ENCODE measurements at places on chromosomes 4 and X.

GRCh38 chrX:24696294-24696693 lies 2.6 kb downstream of the POLA1 start:
- no peak for DNase-seq

DNA sequence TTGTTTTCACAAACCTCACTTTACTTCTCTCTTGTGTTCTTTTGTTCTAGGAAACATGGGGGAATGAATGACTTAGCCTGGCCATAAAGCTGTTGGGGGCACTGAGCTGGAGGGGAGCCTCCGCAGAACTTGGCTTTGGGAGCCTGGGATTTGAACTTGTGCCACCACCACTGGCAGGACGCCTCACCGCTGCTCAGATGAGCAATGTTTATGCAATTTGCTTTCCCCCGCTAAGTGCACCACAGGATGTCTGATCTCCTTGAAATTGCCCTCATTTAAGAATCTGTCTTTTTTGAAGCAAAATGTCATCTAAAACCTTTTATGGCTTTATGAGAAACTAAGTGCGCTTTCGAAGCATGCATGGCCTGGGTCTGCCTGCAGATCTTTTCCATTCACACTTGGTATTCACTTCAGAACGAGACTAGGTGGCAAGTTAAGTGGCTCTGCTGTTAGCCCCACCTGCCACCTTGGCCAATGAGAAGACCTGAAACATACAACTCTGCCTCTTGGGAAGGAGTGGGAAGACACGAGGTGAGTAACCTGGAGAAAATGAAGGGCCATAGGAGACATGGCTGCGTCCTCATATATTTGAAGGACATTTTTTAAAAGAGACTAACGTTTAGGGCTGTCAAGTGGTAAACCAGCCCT lies 119.3 kb downstream of the LDB2 start:
- DNase-seq = no peak

- DNase-seq = no peak
Observed at GRCh38 chr4:13306356-13306755, 177.8 kb downstream of the RAB28 start.

- DNase-seq = no peak
Observed at GRCh38 chrX:112901869-112902725, 61.5 kb upstream of the AMOT start.

DNA sequence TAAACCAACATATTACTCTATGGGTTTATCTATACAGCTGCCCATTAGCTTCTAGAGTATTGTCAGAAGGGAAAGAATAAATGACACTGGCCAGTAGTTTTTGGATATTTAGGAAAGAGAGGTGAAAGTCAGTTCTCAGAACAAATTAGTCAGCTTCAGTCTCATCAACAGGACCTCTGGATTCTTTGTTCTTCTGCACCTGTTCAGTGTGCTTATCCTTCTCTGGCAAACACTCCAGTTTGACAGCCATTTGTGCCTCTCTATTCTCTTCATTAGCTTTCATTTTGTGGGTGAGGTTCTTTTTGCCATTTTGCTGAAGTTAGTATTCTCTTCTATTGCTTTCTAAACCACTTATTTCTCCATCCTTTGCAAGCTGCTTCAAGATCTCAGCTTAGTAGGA lies 107.0 kb downstream of the PCDH18 start:
- DNase-seq = no peak

DNA sequence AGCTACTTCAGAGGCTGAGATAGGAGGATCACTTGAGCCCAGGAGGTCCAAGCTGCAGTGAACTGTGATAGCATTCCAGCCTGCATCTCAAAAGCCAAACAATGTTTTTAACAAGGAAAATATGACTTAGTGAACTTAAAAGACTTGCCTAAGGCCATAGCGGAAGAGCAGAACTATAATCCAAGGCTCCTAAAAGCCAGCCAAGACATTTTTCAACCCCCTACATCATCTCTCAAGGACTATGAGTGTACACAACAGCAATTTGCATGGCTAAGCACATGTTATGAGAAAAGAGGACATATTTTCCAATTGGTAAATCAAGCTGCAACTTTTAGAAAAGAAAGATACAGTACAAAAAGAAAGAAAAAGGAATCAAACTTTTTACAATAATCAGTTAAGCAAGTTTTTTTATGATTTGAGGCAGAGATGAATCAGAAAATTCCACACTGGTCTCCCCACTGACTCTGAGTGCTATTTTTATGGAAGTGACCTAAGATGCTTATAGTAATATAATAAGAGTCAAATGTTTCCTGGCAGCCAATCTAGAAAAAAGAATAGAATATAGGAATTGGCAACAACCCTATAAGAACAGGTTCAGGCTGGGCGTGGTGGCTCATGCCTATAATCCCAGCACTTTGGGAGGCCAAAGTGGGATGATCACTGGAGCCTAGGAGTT lies 9.8 kb upstream of the ACOT9 start:
- DNase-seq = no peak

GRCh38 chr4:166301266-166301665 lies 428.2 kb downstream of the TLL1 start:
- no peak for DNase-seq

- DNase-seq = no peak
Observed at GRCh38 chr4:67125636-67126514, 419.4 kb downstream of the CENPC start.

GRCh38 chr4:174526731-174527130 lies 4.4 kb upstream of the HPGD start:
- no peak for DNase-seq

GRCh38 chrX:123830309-123830708 lies 29.5 kb upstream of the XIAP start:
- no peak for DNase-seq

- DNase-seq = no peak
Observed at GRCh38 chrX:11328134-11328533, 34.9 kb downstream of the AMELX start.

DNA sequence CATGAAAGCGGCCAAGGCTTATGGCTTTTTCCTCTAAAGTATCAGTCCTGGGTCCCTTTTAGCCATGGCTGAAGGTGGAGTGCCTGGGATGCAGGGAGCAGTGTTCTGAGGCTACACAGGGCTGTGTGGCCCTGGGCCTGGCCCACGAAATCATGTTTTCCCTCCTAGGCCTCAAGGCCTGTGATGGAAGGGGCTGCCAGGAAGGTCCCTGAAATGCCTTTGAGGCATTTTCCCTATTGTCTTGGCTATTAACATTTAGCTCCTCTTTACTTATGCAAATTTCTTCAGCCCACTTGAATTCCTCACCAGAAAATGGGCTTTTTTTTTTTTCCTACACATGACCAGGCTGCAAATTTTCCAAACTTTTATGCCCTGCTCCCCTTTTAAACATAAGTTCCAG lies 657.0 kb downstream of the DACH2 start:
- DNase-seq = no peak

DNA sequence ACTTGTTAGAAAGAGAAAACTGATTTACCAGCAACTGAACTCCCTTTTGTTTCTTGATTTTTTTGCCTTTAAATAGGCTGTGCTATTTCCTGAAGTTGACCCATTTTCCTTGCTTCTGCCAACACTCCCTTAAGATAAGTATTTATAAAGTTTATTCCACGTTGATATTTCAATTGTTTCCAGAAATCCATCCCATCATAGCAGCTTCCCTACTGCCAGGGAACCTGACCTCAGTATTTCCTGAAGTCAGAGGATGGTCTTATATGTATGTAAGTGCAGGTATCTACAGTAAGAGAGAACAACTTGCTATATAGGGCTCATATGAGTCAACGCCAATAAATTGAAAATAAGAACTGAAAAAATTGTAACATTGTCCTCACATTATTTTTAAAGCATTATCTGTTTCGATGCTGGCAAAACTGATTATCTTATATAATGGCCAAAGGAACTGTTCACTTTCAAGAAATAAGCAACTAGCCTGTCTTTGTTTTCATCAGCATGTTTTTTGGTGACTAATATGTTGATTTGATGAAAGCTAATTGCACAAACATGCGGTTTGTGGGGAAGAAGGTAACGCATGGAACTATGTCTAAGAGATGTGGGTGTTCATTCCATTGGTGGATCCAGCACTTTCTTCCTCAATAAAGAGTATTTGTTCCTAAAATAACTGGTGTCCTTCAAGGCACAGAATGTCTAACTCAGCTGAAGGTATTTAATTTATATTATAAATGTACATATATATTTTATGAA lies 4.7 kb downstream of the LIMCH1 start:
- no peak for DNase-seq

DNA sequence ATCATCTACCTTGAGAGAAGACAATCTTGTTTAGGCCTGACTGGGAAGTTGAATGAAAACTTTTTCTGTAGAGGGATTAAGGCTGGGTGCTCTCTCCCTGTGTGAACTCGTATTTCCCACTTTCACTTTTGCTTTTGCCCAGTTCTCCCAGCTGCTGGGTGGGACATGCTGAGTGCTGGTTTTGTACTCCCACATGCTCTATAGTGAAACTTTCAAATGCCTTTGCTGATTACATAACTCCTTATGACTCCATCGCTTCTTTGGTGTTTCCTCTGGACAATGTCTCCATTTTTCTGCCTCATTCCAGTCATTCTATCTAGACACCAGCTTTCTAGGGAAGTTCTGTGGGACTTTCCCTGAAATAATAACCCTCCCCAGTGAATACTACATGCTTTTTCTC lies 100.5 kb downstream of the CLNK start:
- DNase-seq = no peak

- no peak for DNase-seq
Observed at GRCh38 chrX:53918702-53919101, 125.6 kb downstream of the PHF8 start.

DNA sequence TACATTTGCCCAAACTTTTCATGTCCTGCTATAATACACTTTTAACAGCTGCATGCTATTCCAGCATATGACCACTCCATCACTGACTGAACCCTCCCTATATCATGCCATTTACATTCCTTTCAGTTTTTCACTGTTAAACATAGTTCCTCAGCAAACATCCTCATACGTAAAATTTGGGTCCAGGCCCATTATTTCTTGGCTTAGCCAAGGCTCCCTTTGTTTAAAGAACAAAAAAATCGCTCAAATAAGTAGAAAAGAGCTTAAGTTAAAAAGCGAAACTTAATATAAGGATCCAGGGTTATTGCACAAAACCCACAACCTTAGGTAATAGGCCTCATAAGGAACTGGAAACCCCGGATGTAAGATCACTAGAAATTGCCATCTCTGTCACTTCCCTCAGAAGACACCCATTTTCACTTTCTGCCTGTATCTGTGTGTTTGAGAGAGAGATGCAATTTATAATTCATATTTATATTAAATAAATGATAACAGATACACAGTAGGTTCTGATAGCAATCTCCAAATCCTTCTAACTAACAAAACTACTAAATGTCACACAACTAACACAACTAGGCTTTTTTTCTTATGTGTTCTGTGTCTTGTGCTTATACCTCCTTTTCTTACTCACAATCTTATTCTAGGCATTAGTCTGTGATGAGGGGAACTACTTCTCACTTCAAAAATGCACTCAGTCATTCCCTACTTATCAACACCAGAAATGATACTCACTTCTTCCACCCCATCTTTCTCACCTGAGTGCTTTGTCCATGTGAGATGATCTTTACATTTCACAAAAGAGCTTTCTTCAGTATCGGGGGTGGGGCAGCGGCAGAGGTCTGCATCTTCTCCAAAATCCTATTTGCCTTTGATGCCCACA lies 59.9 kb upstream of the FAM241A start:
- DNase-seq = no peak

DNA sequence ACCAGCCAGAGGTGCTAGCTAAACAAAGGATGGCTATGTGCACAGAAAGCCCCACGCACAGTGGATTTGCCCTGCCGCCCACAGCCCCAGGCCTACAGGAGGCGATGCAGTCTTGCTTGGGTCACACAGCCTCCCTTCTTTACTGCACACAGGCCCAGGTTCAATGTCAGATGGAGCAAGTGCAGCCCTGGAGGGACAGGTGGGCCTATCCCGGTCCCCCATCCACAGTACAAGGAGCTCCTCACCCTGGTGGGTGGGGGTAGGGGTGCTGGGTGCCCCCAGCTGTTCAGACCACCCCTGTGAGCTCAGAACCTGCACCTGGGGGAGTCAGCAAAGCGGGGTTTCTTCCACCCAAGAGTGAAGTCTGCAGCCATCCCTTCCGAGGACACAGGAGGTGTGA lies 87.8 kb downstream of the WFS1 start:
- no peak for DNase-seq

GRCh38 chr4:152304220-152304619 lies 231.7 kb downstream of the FBXW7 start:
- no peak for DNase-seq

- DNase-seq = no peak
Observed at GRCh38 chr4:127574643-127575042, 58.1 kb upstream of the INTU start.

- no peak for DNase-seq
Observed at GRCh38 chr4:139554642-139554892, 1.5 kb downstream of the SETD7 start.

GRCh38 chrX:22538580-22538979 lies 265.9 kb downstream of the CBLL2 start:
- DNase-seq = no peak

GRCh38 chrX:39384996-39385395 lies 583.7 kb downstream of the MID1IP1 start:
- DNase-seq = no peak

DNA sequence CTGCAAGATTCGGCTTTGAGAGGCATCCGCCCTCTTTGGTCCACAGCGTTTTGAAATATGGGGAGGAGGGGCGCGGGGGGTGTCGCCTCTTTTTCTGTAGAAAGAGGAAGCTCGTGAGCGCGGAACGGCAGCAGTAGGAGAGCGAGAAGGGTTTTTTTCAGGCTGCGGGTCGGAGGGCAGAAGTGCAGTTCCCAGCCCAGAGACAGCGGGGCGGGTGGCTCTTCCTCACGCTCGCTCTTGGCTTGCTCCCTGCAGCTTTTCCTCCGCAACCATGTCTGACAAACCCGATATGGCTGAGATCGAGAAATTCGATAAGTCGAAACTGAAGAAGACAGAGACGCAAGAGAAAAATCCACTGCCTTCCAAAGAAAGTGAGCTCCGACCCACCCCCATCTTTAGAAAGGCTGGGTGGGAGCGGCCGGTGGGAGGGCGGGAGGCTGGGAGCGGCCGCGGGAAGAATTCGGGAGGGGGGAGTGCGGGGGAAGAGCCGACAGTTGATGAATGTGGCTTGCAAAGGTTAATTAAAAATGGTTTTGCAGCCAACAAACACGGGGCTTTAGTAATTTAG lies 1.2 kb downstream of the TMSB4X start:
- no peak for DNase-seq

- DNase-seq = no peak
Observed at GRCh38 chr4:10734697-10735096, 50.1 kb upstream of the CLNK start.

- no peak for DNase-seq
Observed at GRCh38 chr4:1053080-1053661, 41.7 kb downstream of the FGFRL1 start.

DNA sequence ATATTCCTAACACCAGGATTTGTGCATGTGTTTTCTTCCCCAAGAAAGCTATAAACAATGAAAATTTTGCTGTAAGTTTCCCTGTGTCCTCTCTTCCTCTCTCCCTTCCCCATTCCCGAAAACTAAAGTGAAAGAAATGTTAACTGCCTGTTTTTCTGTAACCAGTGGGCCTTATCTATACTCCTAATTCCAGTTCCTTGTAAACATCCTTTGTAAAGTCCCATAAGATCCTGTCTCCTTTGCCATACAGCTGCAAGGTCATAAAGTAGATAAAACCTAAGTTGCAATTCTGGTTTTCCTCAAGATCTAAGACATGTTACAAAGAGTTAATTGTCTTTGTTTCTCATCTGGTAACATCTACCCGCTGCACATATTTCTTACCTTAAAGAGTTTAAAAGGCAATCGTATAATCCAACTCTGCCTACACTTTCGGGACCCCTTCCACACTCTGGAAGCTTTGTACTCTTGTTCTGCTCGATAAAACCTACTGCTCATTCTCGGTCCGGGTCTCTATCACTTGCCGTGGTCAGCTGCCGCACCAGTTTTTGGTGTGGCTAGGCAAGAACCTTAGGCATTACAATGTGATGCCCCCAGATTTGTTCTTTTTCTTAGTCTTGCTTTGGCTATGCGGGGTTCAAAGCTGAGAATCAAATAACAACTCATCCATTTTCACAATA lies 20.5 kb downstream of the UGT2B7 start:
- DNase-seq = no peak
